ENCODE measurements at places on chromosomes 3 and 15.

DNA sequence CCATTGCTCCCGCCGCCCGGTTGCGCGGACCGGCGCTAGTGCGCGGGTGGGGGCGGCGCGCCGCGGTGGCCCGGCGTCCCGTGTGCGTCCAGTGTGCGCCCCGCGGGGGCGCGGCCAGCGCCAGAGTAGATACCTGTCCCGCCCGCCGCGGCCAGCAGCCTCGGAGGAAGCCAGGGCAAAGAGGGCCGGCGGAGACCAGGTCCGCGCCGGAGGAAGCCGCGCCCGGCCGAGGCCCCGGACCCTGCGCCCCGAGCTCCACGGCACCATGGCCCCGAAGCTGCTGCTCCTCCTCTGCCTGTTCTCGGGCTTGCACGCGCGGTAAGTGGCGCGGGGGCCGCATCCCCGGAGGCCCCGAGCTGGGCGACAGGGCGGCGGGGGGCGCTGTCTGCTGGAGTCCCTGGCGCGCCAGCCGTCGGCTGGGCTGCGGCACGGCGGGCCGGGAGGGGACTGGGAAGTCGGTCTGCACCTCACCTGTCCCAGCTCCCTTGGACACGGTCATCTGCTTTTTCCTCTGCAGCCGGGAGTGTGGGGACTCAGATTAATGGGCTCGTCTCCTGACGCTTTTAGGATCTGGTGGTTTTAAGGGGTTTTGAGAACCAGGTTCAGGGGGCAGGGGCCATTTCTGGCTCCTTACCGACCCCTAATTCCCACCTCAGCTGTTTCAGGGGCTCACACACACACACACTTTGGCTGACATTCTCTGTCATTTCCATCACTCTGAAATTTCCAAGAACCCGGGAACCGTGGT, 464 bp downstream of the GABRG3 start:
- no peak for DNase-seq

DNA sequence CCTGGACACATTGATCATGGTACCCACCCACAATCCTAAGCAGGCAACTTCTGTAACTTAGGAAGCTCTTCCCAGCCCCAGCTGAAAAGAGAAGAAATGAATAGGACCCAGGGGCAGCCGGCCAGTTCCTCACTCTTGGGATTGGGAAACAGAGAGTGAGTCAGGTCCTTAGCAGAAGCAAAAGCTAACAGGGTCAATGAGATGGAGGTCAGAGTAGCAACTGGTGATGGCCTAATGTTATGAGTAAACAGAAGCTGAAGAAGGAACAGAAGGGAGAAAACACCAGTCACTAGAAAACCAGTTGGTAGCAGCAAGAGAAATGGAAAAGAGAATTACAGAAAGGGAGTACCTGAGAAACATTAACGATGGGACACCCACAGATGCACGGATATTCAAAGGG, 20.0 kb downstream of the RIOX2 start:
- DNase-seq: no peak

- peak; percentile 89 for DNase-seq
Observed at GRCh38 chr3:52238761-52239701, at the start of gene TWF2. Gene TWF2, minus strand, starts transcription at chr3:52239158. Its CDS starts 142 bp downstream, at chr3:52239016.

DNA sequence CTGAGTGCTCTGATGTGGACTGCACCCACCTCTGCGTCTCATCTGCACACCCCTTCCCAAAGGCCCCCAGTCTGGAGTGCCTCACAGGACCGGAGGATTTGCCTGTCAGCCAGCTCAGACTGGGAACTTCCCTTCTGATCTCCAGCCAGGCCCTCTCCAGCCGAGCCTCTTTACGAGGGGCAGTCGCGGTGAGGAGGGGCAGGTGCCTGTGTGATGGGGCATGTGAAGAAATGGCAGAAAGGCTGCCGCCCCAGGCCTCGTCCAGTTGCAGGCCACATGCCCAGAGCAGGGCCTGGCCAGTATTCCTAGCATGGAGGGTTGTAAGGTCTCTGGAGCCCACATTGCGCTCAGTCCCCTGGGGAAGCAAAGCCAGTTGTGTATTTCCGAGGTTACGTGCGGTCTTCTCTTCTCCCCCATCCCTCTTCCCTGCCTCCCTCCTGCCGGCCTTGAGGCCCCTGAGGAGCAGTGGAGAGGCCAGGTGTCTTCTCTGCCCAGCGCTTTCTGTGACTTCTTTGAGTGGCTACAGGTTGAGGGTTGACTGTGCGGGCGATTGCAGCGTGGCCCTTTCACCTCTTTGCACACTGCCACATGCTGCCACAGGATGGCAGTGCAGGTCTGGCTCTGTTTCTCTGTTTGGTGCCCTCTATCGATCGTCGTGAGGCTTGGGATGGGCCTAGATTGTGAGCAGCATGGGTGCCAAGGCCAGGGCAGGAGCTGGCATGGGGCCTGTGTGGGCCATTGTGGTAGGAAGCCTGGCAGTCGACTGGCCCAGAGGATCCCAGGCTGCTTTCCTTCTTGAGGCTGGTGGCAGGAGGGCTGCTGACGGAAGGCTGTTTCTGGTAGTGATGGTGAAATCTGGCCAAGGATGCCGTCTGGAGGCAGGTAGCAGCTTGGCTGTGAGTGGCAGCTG, 5.3 kb downstream of the CLK3 start:
- DNase-seq: peak; percentile 72

DNA sequence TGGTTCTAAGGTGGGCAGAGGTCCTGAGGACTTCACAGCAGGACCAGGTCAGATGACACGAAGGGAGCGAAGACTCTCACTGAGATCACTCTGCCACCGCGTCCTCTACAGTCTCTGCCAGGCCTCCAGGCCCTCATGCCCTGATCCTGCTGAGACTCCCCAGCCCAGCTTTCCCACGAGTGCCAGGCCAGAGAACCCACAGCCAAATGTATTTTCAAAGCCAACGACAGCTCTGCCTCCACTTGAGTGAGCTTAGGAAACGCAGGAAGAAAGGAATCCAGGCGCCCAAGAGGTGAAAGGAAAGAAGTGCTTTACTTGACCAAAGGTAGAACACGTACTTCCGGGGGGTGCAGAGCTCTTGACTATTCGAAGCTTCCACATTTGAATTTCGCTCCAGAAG, 275.0 kb downstream of the XXYLT1 start:
- DNase-seq: no peak

GRCh38 chr15:41079717-41080116, 36.4 kb downstream of the INO80 start:
- no peak for DNase-seq

DNA sequence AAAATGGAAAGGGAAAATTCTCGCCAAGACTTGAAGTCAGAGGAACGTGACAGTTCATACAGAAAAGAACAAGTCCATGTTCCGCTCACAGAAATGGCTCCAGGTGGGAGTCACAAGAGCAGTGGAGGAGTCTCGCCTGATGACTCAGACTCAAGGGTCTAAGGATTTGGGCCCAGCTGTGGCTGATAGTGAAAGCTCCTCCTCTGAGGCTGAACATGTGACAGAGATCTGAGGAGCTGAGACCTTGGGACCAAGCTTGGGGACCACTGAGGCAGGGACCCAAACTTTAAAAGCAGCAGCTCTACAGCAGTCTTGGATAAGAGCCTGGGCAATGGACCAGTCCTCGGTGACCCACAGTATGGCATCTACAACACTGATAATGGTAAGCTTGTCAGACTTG, 9.3 kb upstream of the VEPH1 start:
- DNase-seq: no peak

DNA sequence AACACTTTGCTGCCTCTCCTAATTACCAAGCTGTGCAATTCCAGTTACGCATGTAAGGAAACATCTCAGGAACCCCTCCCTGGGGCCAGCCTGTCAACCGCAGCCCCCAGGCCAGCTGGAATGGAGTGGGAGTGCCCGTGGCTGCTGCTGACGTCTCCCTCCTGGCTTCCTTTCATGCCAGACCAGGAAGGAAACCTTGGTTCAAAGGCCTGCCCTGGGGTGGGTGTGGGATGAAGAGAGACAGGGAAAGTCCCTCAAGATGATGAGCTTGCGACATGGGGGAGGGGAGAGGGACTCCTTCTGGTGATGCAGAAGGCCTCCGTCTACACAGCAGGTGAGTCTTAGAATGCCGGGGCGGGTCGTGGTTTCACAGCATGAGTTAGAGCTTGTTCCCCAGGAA, 11.4 kb upstream of the CYP11A1 start:
- peak; percentile 68 for DNase-seq

- no peak for DNase-seq
Observed at GRCh38 chr15:47991357-47991756, 129.4 kb upstream of the SLC24A5 start.

GRCh38 chr3:11727207-11727606, 83.5 kb upstream of the VGLL4 start:
- DNase-seq: no peak

- no peak for DNase-seq
Observed at GRCh38 chr3:97810779-97811390, 10.9 kb upstream of the CRYBG3 start.

- DNase-seq: no peak
Observed at GRCh38 chr3:177437513-177438337, 240.4 kb upstream of the TBL1XR1 start.

- no peak for DNase-seq
Observed at GRCh38 chr15:63992300-63992699, 54.0 kb downstream of the DAPK2 start.

DNA sequence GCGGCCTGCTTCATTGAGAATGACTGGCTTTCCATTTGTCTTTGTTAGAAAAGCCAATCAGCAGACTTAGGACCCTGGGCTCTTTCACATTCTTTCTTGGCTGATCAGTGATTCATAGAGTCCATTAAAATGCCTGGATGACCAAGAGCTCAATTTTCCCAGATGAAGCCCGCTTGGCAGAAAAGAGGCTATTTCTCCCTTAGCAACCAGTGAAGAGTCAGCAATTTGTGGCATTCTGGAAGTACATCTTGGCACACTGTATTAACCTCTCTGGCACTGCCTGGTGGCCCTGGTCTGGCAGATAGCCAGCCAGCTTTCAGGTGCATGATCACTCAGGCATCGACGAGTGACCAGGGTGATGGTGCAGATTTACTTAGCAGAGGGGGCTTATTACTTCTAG, 145.7 kb upstream of the PLAAT1 start:
- DNase-seq: no peak

- no peak for DNase-seq
Observed at GRCh38 chr3:174191380-174191779, 667.8 kb upstream of the NAALADL2 start.

GRCh38 chr15:85311647-85312046, 68.8 kb upstream of the AKAP13 start:
- DNase-seq: no peak

GRCh38 chr15:99605490-99605931, 39.7 kb downstream of the MEF2A start:
- DNase-seq: no peak

GRCh38 chr15:37368961-37369360, 268.6 kb upstream of the MEIS2 start:
- no peak for DNase-seq

- no peak for DNase-seq
Observed at GRCh38 chr15:99250001-99250400, 620 bp upstream of the TTC23 start.

DNA sequence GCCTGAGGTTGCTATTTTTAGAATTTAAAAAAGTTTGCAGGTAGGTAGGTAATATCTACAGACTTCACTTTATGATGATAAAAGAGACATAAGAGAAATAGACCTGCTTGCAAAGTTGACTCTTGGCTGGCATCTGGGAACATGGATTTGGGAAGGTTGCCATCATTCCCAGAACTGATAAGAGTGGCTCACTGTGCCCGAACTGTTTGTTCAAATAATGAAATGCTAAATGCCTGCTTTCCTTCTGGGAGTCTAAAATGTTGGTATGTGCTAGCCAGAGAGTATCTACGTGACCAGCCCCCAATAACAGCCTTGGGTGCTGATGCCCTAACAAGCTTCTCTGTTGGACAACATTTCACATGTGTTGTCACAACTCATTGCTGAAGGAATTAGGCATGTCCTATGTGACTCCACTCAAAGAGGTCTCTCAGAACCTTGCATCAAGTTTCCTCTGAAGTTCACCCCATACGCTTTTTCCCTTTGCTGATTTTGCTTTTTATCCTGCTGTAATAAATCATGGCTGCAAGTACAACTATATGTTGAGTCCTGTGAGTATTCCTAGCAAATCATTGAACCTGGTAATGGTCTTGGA, 95.5 kb downstream of the FHIT start:
- DNase-seq: no peak

DNA sequence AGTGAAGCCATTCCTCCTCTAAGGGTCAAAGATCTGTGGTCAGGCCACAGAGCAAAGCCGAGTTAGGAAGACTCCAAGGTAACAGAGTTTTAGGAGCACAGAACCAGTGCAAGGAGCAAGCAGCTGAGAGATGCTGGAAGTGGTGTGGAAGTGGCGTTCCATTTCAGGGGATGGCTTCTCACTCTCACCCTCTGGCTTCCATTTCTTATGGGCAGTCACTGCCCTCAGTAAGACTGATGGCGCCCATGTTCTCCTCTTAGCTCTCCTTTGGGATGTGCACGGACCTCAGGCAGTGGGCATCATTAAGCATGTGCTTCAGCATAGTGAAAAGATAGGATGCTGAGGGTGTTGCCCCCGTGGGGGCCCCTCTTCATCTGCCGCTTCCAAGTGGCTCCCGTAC, 90.3 kb downstream of the ASB7 start:
- DNase-seq: no peak

DNA sequence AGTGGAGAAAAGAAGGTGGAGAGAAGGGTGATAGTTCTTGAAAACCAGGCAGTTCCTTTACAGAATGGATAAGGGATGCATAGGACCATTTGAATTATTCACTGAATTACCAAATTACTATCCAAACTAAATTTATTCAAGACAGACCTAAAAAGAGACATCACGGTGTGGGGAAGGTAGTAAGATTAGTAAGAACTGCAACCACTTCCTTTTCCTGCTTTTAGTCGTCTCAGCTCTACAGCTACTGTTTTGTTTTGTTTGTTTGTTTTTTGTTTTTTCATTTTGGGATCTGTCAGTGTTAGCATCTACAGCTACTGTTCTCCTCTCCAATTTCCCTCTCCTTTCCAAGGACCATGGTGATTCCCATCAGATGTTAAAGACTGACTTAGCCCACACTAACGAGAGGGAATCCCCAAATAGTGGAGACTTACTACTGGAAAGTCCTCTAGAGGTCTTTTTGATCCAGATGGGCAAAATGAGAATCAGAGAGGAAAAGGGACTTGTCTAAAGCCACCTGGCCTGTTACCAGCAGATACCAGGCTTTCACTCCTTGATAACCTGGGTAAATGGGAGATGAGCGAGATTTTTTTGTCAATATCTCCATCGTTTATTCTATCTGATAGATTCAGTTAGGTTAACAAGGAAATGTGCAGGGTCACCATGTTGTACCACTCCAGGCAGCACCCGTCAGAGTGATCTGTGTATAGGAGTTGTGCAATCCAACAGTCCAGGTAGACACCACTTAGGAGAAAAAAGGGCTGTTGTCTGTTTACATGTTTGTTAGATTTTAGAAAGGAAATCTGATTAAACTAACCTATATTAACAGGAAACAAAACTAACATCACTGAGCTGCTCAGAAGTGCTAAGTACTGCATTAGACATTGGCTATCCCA, 6.0 kb downstream of the HCLS1 start:
- no peak for DNase-seq

DNA sequence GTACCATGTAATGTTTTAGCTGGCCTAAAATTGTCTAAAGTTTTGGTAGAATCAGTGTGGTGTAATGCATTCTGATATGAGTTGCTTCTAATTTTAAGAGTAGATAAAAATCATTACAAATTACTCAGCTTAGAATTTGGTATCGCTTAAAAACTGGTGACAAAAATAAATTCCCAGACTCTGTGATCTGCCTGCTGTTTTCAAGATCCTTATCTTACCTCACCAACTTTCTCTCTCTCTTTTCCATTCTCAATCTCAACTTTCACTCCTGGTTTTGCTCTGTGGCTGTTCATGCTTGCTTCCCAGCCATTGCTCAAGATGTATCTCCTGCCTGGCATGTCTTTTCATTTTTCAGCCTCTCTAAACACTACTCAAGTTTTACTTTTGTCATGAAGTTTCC, 45.7 kb downstream of the TCF12 start:
- DNase-seq: no peak

- DNase-seq: no peak
Observed at GRCh38 chr3:7978087-7978422, 523.6 kb upstream of the LMCD1 start.

All from stimulated activated naive CD4-positive, alpha-beta T cell treated with Interleukin-2 at 50 U/mL for 16 hours (primary cell).